Ureter (tissue), 1 donor: ENCODE measurements at places on chromosomes 11 and 22.

DNA sequence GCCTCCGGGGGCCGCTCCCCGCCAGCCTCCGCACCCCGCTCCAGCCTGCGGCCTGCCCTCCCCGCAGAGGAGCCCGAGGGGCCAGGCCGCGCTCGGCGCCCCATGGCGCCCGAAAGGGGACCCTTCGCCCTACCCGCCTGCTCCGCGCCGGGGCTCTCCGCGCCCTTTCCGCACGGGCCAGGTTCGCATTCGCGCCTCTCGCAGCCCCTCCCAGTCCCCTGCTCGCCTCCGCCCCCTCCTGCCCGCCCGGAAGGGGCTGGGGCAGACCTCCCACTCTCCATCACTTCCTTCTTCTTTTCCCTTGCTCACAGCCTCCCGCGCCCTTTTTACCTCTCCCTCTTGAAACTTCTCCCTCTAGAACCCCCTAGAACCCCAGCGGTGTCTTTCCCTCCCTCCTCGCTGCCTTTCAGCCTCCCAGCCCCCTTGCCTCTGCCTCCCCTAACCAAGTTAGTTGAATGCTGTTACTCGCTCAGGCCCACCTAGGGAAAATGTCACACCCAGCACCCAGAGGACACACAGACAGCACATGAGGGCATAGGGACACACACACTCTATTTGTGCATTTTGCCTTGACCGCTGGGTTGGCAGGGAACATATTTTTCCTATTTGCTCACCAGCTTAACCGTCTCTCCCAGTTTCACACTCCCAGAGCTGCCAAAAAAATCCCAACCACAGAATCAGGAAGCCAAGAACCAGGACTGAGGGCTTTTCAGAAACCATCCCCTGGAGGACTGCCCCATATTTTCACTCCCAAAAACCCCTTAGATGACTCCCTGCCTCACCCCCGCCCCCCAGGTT, at the start of gene SLC43A3:
SLC43A3 (minus strand) TSS at position 193 of the 798 bp plus-strand sequence. CDS start 949 bp downstream, outside the sequence.
- peak; percentile 77 for DNase-seq

- no peak for DNase-seq
Measured at GRCh38 chr11:66315921-66316811, 678 bp downstream of the CD248 start.

- DNase-seq = no peak
Measured at GRCh38 chr22:37079668-37080171, 28.2 kb downstream of the KCTD17 start.

GRCh38 chr22:22721681-22722354, 77.4 kb downstream of the GGTLC2 start:
- DNase-seq = no peak

DNA sequence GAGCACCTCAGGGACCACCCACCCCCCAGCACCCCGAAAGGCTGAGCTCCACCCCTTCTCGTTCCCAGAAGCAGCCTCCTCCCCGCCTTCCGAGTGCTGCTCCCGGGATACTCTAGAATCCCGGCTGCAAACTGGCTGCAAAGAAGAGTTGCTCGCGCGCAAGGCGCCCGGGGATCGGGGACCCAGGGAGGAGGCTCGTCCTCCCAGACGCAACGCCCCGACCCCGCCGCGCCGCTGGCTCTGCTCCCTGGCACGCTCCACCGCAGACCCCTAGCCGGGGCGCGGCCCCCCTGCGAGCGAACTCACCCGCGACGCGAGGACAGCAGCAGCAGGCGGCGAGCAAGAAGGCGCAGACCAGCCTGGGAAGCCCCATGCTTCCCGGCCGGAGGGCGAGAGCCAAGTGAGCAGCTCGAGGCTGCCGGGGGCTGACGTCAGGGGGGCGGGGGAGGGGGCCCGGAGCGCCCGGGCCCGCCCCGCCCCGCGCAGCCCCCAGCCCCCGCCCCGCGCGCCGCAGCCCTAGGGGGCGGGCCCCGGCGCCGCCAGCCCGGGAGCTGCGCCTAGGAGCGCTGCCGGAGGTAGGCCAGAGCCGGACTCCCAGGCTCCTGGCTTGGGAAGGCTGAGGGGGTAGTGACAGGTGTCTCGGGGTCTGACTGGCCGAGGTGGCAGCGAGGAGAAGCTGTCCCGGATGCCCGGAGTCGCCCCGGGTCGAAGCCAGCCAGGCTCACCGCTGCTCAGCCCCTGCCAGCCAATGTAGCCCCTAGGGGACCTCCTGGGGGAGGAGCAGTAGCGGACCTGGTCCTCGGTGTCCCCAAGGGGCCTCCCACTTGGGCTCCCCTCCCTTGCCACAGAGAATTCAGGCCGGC, at the start of gene MCAM:
MCAM (minus strand) TSS at position 402 of the 863 bp plus-strand sequence; CDS start at position 373, 29 bp downstream.
- DNase-seq = no peak

GRCh38 chr11:115291325-115291724, 212.9 kb downstream of the CADM1 start:
- no peak for DNase-seq

DNA sequence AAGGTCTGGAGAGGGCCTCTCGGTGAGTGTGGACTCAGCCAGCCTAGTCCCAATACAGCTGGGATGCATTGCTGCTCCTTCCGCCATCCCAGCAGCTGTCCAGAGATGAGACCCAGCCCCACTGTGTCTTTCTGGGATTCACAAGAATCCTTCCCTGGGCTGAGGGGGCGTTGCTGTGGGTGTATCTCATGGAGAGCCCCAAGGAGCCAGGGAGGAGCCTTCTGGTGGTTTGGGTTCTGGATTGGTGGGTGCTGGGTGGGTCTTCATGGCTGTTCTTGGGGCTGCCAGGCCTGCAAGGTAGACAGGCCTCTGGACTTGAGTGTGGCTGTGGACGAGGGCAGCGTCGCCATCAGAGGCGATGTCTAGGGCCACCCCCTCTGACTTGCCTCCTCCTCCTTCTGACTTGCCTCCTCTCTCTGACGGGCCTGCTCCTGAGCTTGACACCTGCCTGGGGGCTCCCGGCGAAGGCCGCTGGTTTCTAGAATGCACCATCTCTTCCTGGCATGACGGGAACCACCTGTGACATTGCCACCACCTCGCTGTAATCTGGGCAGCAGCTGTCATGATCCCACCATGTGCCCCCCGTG, 17.2 kb downstream of the KCNQ1 start:
- DNase-seq = no peak

GRCh38 chr11:17986007-17986710, 26.7 kb downstream of the SERGEF start:
- DNase-seq = no peak

GRCh38 chr11:10414659-10415058, 40.4 kb upstream of the AMPD3 start:
- no peak for DNase-seq

- peak; percentile 56 for DNase-seq
Measured at GRCh38 chr11:63804259-63804658, 9.0 kb upstream of the SPINDOC start.

- no peak for DNase-seq
Measured at GRCh38 chr22:48217596-48217995, 1455.1 kb downstream of the TBC1D22A start.

DNA sequence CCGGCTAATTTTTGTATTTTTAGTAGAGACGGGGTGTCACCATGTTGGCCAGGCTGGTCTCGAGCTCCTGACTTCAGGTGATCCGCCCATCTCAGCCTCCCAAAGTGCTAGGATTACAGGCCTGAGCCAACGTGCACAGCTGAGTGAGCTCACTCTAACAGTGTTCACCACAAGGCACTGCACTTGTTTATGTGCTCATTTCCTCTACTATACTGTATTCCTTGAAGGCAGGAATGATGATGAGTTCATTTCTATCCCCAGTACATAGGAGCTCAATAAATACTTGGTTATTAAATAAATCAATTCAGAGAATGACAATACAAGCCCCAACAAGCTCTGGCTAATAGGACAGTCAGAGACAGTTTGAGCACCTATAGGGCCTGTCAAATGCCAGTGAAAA, 29.1 kb downstream of the ALG8 start:
- no peak for DNase-seq
